ENCODE measurements at places on chromosomes 5 and 9. TPM values are rescaled to one million over a fixed set of nuclear protein-coding genes. Genes with fewer than 3 reads are reported as not detected.

- peaks cover 2% of the 10 kb centered on the region for H3K27me3 ChIP-seq
- no peaks in the 10 kb centered on the region for H3K36me3 ChIP-seq
- H3K4me1 ChIP-seq, result peaks cover 29% of the 10 kb centered on the region
- no peak for DNase-seq
- H3K4me3 ChIP-seq, result no peak overlapping the region
- no peak overlapping the region for H3K27ac ChIP-seq
These were observed 190.2 kb downstream of the ERCC6L2 start for GRCh38 chr9:96065482-96066251.

The GABRA6 gene
- not detected for total RNA-seq

The DHFR gene
- total RNA-seq, result 20.1 TPM

DNA sequence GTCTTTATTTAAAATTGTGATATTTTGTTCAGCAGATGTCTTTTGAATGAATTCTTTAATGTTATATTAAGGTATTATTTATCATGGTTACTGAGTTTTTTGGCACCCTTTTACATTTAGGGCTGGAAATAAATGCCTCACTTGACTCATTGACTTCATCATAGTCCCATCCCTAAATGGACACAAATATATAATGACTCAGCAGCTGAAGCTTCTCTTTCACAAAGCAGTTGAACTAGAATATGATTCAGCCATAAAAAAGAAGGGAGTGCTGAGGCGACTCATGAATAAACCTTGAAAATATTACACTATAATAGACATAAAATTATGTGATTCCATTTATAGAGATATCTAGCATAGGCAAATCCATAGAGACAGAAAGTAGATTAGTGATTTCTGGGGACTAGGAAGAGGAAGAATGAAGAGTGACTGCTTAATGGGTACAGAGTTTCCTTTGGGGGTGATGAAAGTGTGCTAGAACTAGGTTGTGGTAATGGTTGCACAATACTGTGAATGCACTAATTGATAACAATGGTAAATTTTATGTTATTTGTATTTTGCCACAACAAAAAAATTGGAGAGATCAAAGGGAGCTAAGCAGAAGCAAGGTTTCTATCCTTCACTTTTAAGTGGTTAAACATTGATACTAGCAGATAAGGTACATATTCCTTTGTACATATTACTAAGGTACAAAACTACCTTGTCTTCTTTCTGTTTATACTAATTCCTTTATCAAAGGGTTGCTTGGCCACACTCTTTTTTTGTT, 449.6 kb downstream of the NTRK2 start:
- H3K27me3 ChIP-seq, result no peaks in the 10 kb centered on the region
- no peak overlapping the region for H3K4me3 ChIP-seq
- no peak overlapping the region for H3K27ac ChIP-seq
- no peak for DNase-seq

GRCh38 chr5:173568703-173569102, 47.7 kb downstream of the BOD1 start:
- H3K4me3 ChIP-seq, result no peak overlapping the region
- DNase-seq, result no peak
- no peaks in the 10 kb centered on the region for H3K4me1 ChIP-seq
- no peaks in the 10 kb centered on the region for H3K36me3 ChIP-seq
- H3K27me3 ChIP-seq, result peaks cover 3% of the 10 kb centered on the region

GRCh38 chr5:132277971-132278853, 16.0 kb upstream of the SLC22A4 start:
- H3K36me3 ChIP-seq, result no peaks in the 10 kb centered on the region
- no peak for DNase-seq
- H3K4me1 ChIP-seq, result no peaks in the 10 kb centered on the region
- no peak overlapping the region for H3K4me3 ChIP-seq
- H3K27ac ChIP-seq, result no peak overlapping the region
- H3K27me3 ChIP-seq, result peaks cover 5% of the 10 kb centered on the region

DNA sequence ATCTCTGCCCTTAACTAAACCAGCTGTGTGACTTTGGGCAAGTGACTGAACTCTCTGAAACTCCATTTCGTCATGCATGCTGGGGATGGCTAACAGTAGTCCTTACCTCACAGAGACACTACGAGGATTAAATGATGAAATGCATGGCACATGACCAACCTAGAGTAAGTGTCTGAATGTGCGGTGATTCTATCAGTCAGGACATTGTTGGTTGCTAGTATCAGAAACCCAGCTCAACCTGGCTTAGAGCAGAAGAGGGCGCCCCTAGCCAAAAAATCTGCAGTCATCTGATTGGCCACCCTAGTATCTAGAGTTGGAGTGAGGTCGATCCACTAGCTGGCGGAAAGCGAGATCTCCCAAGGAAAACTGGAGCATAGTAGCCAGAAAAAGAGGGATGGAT, 25.2 kb downstream of the NEURL1B start:
- H3K4me1 ChIP-seq, result peaks cover 3% of the 10 kb centered on the region
- H3K27ac ChIP-seq, result no peak overlapping the region
- H3K27me3 ChIP-seq, result no peaks in the 10 kb centered on the region

GRCh38 chr9:81558091-81558830, 131.1 kb downstream of the TLE1 start:
- H3K4me1 ChIP-seq, result no peaks in the 10 kb centered on the region
- H3K36me3 ChIP-seq, result no peaks in the 10 kb centered on the region
- DNase-seq, result no peak
- H3K4me3 ChIP-seq, result no peak overlapping the region
- no peak overlapping the region for H3K27ac ChIP-seq

GRCh38 chr9:92414566-92414965, 9.7 kb downstream of the OMD start:
- H3K27me3 ChIP-seq, result no peaks in the 10 kb centered on the region
- no peaks in the 10 kb centered on the region for H3K4me1 ChIP-seq
- H3K27ac ChIP-seq, result no peak overlapping the region
- no peak overlapping the region for H3K4me3 ChIP-seq

DNA sequence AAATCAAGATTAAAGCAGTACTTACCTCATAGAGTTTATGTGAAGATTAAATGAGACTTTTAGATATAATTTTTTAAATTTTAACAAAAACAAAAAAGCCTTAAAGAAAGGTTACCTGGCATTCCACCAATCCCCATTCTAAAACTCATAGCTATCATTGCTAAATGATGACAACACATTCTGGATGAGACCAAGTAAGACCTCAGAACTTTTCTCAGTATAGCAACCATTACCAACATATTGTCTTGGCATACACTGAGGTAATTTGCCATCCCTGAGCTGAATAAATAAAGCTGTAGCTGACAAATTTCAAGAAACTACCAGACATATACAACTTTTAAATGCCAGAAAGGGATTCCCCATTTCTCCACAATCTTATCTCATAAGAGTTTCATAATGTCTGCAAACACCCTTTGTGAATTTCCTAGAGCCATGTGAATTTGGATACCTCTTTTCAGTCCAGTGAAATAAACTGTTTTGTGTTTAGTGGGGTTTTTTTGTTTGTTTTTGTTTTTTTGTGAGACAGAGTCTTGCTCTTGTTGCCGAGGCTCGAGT, 29.5 kb downstream of the RANBP3L start:
- peaks cover 6% of the 10 kb centered on the region for H3K4me1 ChIP-seq
- no peaks in the 10 kb centered on the region for H3K27me3 ChIP-seq
- DNase-seq, result no peak
- no peak overlapping the region for H3K4me3 ChIP-seq

DNA sequence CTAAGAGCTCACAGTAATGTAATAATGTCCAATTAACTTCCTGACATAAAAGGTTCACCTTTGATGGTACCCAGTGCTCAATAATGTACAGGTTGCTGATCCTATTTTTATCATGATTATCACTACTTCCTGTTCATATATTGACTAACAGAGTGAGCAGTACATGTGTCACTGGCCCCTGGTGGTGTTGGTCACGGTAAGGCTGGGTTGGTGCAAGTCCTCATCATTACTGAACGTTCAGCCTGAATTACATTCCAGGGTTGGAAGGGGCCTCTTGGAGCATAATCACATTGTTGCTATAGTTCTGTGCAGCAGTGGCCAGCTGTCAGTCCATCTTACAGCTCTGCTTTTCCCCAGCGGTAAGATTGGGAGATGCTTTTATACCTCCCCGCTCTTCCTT, 24.2 kb upstream of the CKMT2 start:
- H3K4me1 ChIP-seq, result no peaks in the 10 kb centered on the region
- H3K36me3 ChIP-seq, result no peaks in the 10 kb centered on the region
- H3K4me3 ChIP-seq, result no peak overlapping the region
- peaks cover 5% of the 10 kb centered on the region for H3K27me3 ChIP-seq
- no peak overlapping the region for H3K27ac ChIP-seq

DNA sequence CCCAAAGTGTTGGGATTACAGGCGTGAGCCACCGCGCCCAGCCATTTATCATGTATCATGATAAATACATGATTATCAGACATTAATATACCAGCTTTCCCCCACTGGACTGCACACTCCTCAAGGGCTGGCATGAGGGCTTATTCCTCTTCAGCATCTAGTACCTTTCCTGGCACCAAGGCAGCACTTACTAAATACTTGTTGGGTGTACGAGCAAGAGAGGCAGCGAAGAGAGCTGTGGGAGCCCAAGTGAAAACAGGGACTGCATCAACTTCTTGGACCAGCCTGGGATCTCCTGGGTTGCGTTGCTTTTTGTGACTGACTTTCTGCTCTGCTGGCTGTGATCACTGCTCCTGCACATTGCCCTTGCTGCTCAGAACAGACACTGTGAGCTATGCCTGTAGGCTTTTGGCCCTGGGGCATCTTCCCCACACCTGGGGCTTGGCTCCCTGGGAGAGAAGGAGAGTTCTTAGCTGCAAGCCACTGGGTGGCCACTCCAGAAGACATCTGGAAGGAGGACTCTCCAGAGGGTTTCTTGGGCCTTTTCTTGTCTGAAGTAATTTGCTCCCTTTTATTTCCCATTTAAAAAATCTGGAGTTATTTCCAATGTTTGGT, 224.3 kb downstream of the NR3C1 start:
- H3K4me1 ChIP-seq, result peaks cover 19% of the 10 kb centered on the region
- DNase-seq, result no peak
- no peak overlapping the region for H3K27ac ChIP-seq
- peaks cover 17% of the 10 kb centered on the region for H3K36me3 ChIP-seq

- no peak overlapping the region for H3K4me3 ChIP-seq
- no peak for DNase-seq
- H3K36me3 ChIP-seq, result no peaks in the 10 kb centered on the region
- no peak overlapping the region for H3K27ac ChIP-seq
- no peaks in the 10 kb centered on the region for H3K4me1 ChIP-seq
These were observed 294.7 kb upstream of the SLC30A5 start for GRCh38 chr5:68798877-68799843.

- peaks cover 8% of the 10 kb centered on the region for H3K27me3 ChIP-seq
- no peaks in the 10 kb centered on the region for H3K36me3 ChIP-seq
- peak; percentile 14 for DNase-seq
- H3K4me3 ChIP-seq, result no peak overlapping the region
These were observed 64.4 kb upstream of the DNAH5 start for GRCh38 chr5:14008819-14009311.

The TLX3 gene
- total RNA-seq, result 0.23 TPM

DNA sequence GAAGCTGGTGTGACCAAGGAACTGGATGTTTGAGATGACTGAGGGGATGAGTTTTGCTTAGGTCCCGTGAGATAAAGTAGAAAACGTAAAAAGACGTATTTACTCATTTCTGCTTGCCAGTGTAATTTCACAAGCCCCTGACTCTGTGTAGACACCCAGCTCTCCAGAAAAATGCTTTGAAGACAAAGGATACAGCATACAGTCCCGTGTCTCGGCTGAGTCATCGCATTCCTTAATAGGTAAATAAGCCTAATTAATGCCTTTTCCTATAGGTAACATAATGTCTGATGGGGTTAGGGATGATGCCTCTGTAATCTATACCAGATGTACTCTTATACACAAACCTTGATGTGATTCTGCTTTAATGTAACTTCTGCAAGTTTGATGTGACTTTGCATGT, 20.2 kb downstream of the S100Z start:
- peaks cover 3% of the 10 kb centered on the region for H3K27me3 ChIP-seq
- no peak overlapping the region for H3K27ac ChIP-seq
- H3K4me1 ChIP-seq, result peaks cover 5% of the 10 kb centered on the region
- DNase-seq, result no peak
- no peak overlapping the region for H3K4me3 ChIP-seq

DNA sequence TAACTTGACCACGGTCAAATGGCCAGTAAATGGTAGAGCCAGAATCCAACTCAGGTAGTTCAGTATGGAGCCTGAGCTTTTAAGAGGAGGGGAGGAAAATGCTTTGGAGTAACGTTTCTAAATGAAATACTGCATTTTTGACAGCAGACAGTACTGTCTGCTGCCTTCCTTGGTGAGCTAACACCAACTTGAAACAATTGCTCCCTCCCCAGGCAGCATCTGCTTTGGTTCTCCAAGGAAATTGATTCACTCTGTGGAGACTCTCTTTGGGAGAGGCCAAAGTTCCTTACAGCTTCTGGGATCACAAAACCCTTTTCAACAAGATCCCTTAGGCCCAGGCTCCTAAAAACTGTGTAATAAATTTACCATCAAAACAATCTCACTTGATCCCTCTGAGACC, 75.2 kb upstream of the SSBP2 start:
- H3K27me3 ChIP-seq, result peaks cover 4% of the 10 kb centered on the region
- H3K4me3 ChIP-seq, result no peak overlapping the region
- no peak overlapping the region for H3K27ac ChIP-seq
- H3K36me3 ChIP-seq, result no peaks in the 10 kb centered on the region
- H3K4me1 ChIP-seq, result peaks cover 2% of the 10 kb centered on the region
- no peak for DNase-seq

DNA sequence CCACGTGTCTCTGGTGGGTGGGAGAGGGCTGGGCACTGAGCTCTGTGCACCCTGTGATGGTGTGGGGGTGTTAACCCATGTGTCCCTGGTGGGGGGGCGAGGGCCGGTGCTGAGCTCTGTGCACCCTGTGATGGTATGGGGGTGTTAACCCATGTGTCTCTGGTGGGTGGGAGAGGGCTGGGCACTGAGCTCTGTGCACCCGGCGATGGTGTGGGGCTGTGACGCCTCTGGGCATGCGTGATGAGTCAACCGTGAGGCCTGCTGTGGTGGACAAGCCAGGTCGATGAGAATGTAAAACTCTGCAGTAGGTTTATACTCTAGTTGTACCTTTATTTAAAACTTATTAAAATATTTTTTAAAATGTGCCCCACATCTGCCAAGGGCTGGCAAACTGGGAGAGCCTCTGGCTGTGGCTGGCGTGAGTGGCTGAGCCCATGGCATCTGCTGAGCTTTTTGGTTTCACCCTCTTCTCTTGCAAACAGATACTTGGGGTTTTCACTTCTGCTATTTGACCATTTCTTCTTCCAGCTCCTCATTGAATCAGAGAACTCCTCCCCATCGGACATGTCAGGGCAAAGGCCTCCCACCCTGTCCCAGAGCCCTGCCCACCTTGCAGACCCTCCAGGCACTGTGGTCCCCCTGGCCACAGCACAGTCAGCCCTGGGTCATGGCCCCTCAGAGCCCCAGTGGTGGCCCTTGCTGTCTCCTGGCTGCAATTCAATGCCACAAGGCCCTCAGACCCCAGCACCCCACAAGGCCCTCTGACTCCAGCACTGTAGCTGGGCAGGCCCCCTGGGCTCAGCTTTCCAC, 18.5 kb upstream of the EXOC3 start:
- no peak overlapping the region for H3K27ac ChIP-seq
- H3K36me3 ChIP-seq, result peaks cover 4% of the 10 kb centered on the region
- peaks cover 11% of the 10 kb centered on the region for H3K27me3 ChIP-seq
- peaks cover 12% of the 10 kb centered on the region for H3K4me1 ChIP-seq
- no peak overlapping the region for H3K4me3 ChIP-seq
- no peak for DNase-seq

- no peaks in the 10 kb centered on the region for H3K27me3 ChIP-seq
- H3K36me3 ChIP-seq, result no peaks in the 10 kb centered on the region
- H3K27ac ChIP-seq, result no peak overlapping the region
- peaks cover 2% of the 10 kb centered on the region for H3K4me1 ChIP-seq
These were observed 37.9 kb upstream of the RAB3C start for GRCh38 chr5:58544926-58545325.
